ENCODE measurements at places on chromosomes 2 and 18.

DNA sequence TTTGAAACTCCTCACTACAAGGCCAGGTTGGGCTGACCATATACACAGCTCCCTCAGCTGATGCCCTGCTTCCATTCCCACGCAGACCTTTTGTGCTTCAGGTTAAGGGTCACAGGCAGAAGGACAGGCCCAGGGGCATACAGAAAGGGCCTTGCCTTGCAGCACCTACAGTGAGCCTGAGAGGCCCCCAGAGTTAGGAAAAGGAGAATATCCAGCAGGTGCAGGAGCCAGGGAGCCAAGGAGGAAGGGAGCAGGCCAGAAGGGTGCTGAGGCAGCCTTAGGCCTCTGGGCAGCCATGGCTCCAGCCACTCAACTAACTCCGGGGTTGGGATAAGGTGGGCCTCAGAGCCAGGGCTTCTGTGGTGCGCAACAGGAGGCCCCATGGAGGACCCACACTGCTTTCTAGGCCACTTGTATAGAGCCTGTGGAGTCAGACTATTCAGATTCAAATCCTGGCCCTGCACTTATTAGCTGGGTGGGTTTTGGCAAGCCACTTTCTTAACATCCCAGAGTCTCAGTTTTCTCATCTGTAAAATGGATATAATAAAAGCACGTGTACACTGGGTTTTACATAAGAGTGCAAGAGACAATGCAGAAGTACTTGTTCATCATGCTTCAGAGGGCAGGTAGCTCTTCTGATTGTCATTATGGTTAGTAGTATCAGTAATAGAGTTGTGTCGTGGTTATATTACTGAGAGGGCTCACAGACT is 214.6 kb upstream of the HAAO start:
- no peak for DNase-seq

DNA sequence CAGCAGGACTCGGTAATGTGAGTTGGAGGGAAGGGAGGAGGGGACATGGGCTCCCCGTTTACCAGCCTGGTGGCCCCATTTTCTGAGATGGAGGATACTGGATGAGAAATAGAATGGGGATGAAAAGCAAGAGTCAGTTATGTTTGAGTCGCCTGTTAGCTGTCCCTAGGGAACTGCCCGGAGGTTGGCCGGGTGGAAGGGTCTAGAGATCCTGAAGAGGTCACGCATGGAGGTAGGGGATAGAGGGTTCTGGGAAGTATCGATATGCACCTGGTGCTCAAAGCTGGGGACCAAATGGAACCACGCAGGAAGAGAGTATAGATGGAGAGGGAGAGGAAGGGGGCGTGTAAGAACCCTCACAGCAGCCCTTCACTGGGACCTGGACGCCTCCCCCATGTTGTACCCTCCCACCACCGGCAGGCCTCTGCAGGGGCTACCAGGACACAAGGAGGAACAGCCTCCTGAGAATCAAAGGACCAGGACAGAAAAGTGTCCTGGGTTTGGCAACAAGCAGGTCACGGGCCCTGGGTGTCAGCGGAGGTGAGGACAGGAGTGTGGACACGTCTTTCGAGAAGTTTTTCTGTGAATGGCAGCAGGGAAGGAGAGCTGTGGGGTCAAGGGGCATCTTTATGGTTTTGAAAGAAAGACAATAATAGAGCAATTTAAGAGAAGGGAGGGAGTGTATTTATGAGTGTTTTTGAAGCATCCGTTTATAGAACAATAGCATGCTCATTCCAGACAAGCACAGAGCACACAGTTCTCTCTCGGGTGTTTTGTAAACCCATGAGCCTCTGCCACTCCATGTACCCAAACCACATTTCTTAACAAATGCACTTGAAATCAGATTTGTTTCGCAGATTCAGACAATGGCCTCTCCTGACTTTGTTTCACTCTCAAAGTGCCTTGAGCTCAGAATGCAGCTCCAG is 132.2 kb downstream of the SMAD7 start:
- DNase-seq, result no peak

GRCh38 chr2:4673025-4673489 is 969.7 kb downstream of the DCDC2C start:
- no peak for DNase-seq

DNA sequence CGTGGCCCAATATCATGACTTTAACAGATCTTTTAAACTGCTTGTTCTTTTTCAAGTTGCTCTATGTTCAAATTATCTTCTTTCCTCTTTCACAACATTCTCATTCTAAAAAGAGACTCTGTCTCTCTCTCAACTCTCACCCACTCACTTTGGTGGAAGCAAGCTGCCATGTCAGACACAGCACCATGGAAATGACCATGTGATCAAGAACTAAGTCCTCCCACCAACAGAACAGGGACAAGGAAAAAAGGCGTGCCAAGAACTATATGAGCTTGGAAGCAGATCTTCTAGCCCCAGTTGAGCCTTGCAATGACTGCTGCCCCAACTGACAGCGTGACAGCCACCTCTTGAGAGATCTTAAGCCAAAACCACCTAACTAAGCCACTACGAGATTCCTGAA is 23.9 kb downstream of the BAZ2B start:
- no peak for DNase-seq

DNA sequence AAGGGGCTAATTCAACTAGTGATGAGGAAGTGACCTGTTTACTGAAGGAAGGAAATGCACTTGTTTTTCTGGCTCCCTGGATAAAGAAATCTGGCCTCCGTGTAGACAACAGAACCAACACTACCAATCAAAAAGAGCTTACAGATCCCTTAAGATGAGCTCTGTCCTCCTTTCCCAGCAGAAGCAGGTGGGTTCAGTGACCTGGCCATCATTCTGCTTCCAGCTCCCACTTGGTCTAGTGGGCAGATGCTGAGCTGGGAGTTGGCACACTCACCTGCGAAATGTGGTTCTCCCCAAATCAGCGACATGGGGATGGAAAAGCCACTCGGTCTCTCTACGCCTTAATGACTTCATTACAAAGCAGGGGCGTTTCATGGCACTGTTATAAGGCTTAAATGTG is 132.6 kb downstream of the AFF3 start:
- DNase-seq, result no peak

DNA sequence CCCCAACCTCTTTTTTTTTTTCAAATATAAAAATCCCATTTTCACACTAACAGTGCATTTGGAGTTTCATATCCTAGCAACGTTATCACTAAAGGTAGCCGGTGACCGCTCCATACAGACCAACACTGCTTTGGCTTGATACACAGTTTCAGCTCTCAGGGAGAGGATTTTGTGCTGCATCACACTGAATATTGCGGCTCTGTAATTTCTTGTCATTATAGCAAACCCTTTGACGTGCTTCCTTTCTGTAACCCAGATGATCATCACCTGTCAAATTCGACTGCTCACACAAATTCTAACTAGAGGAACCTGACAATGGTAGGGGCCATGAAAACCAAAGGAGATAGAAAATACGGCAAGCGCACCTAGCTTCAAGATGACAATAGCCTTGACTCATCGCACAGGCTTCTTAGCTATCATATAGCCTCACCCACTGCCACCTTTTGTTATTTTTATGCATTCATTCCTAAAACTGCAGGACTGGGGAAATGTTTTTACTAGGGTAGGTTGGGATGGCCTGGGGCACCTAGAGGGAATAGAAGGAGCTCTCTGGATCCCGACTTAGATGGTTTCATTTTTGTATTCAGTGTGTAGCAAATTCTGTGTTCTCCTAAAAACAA is 582.9 kb upstream of the PIK3C3 start:
- no peak for DNase-seq

DNA sequence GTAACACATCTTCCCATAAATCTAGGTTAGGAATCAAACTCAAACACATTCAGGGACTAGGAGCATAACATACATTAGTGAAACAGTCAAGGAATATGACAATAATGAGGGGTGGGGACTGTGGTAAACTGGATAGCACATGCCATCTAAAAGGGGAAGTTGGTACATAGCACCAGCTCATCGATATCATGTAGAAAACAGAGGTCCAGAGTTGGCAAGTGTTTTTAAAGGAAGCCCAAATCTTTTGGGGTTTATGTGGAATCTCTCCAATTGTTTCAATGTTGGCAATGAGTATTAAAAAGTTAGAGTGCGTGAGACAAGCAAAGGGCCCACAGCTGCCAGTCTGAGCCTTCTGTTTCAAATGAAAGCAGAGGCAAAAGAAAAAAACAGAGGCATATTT is 24.4 kb downstream of the KLF7 start:
- DNase-seq, result no peak

DNA sequence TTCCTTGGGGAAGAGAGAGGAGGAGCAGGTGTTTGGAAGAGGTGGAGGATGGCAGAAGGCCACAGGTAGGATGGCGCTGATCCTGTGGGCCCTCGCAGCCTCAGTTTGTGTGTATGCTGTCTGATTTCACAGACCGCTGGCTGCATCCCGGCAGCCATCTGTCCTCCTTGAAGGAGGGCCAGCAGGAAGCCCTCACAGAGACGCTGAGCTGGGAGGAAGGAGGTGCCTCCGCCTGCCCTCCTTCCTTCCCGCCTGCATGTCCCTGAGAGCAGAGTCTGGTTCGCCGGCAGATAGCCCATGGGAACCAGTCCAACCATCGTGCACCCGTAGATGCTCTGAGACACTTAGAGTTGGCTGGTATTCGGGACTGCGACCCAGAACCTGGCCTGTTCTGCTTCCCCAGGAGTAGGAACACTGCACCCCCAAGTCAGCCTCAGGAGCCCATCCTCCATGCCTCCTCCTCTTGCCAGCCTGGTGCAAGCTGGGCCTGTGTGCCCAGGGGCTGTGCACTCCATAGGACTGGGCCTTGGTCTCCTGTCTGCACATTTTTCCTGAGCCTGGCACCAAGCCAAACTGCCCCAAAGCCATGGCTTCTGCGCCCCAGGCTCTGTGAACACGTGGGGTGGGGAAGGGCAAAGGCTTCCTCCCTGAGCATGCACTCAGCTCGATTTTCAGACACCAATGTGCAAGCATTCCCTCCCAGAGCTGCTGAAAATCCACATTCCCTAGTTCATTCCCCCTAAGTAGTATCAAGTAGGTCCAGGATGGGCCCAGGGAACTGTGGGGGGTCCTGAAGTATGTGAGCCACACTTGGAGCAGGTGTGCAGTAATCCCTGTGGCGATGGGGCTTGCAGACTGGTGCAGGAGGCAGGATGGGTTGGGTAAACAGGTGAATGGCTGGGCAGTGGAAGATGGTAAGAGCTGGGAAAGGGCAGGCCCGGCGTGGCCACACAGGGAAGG is 115.6 kb downstream of the SEPTIN10 start:
- DNase-seq, result no peak

DNA sequence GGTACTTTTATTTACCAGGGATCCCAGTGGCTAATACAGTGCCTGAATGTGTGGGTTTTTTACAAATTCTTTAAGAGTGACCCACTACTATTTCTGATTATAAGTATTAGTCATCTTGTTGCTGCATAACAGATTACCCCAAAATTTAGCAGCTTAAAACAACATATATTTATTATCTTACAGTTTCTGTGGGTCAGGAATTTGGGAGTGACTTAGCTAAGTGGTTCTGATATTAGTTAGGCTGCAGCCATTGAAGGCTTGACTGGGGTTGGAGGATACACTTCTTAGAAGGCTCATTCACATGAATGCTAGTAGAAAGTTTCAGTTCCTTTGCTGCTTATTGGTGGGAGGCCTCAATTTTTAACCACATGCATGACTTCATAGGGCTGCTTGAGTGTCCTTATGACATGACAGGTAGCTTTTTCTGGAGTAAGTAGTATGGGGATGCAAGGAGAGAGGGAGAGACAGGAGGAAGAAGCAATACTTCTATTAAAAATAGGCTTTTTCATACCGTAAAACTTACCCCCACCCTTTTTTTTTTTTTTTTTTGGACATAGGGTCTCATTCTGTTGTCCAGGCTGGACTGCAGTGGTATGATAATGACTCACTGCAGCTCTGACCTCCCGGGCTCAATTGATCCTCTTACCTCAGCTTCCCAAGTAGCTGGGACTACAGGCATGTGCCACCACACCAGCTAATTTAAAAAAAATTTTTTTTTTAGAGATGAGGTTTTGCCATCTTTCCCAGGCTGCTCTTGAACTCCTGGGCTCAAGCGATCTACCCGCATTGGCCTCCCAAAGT is 13.3 kb upstream of the POLE4 start:
- no peak for DNase-seq

DNA sequence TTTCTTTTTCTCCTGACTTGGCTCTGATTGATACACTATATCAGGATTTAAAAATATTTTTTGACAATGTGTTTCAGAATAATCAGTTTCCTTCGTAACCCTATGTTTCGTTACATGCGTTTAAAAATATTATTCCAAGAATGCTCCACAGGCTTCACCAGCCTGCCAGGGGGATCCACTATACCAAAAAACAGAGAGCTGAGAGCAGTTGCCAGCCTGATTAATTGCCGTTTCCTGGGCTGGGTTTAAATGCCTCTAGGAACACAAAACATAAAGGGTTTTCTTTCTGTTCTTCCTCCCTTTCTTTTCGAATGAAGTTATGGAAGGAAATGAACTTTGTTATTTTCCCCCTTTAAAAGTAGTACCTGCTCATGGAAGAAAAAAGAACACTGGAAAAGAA is 47.9 kb downstream of the LRRFIP1 start:
- no peak for DNase-seq

DNA sequence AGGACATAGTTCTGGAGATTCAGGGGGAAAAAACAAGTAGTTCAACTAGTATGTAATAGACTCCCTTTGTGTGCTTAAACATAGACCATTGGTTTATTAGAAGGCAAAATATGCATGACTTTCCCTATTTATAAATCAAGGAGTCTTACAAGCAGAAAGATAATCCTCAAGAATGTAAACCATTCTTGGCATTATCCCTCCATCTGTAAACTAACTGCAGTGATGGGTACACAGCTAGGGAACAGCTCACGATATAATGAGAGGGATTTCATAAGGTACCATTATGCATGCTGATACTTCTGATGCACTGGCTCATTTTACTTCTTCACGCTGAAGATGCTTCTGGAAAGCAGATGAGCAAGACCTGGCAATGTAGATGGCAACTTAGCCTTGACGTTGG is 878 bp downstream of the FBXO15 start:
- no peak for DNase-seq

- DNase-seq, result no peak
These were observed 62.1 kb downstream of the SMAD4 start for GRCh38 chr18:51092117-51092516.

DNA sequence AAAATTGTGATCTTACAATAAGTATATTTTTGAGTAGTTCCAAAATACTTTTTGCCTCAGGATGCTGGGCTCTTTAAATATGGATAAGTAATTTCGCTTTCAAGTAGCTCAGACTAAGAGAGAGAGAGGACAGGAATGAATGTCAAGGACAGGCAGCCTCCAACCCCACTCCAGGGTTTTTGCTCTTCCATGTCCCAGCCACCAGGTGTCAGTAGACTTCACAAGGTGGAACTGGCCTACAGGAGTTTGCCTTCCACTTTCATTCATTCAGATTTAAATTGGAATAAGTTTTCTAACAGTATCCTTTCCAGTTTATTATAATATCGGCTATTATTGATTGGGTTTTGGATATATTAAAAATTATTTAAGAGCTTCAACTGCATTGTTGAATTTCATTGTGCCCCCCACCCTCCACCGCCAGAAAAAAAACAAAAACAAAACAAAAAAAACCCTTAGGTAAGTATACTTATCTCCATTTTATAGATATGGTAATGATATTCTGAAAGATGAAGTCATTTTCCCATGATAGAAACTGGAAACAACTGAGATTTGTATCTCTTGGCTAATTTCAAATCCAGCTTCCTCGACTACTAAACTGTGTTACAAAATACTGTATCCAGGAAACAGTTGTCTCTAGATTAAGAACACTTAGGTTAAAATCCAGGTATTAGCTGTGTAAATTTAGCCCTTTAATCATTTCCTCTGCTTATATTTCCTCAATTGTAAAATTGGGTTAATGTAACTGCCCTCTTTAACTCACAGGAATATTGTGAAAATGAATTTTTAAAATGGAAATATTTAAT is 793.1 kb downstream of the ERBB4 start:
- DNase-seq, result no peak

GRCh38 chr18:37636831-37637477 is 71.4 kb upstream of the CELF4 start:
- no peak for DNase-seq
